ENCODE measurements at places on chromosomes 12 and 14. TPM values are rescaled to one million over a fixed set of nuclear protein-coding genes. Genes with fewer than 3 reads are reported as not detected.

- DNase-seq = no peak
Measured at GRCh38 chr12:113870890-113871289, 95.2 kb downstream of the RBM19 start.

The ASIC1 gene
- polyA plus RNA-seq = 5.8 TPM

- peak; percentile 30 for DNase-seq
Measured at GRCh38 chr14:94342334-94342934, 19.3 kb upstream of the SERPINA6 start.

DNA sequence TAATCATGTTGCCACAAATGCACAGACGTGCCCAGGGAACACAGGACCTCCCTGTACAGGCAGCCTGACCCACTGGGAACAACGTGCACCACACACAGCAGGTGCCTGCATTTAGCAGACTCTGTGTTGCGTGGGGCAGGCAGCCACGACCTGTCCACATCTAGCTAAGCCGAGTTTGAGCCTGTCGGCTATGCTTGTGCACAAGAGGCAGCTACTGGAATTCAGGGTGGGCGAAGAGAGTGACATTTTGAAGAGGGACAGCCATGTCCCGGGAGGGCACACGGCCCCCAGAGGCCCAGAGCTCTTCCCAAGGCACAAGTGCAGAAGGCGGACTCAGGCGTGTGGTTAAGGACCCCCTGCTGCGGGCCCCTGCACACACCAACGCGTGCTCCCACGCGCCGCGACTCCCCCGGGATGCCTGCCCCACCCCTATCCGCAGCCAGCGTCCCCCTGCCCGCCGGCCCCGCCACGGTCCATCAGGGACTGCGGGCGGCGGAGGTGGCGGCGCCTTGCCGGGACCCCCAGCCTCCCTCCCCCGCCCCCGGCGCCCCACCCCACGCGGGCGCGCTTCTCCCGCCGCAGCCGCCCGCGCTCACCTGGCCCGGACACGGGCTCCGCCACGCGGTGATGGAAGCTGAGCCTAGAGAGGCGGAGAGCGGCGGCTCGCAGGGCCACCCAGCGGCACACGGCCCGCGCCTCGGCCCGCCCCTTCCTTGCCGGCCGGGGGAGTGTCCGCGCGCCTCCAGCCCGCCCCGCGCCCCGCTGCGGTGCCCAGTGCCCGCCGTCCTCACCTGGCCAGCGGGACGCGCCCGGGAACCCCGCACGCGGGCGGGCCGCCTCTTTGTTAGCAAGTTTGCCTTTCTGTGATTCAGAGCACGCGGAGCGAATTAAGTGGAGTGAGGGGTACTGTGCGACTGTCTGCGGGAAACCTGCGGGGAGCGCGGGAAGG is 125.3 kb upstream of the PRMT8 start:
- DNase-seq = no peak

DNA sequence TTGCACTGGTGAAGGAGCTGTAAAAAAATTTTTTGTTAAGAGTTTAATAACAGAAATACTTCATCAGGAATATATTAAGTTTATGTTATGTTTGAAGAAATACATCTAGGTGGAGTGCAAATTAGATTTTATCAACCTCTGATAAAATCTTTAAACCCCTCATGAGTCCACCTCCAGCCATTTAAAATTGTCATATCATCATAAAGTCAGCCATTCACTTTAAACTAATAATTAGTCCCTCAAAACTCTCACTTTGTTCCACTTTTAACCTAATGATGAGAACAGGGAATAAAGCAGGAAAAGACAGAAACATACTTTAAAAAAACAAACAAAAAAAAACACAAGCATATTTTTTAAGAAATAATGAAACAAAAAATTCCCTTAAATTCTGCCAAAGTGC is 25.1 kb downstream of the ZFC3H1 start:
- DNase-seq = no peak

DNA sequence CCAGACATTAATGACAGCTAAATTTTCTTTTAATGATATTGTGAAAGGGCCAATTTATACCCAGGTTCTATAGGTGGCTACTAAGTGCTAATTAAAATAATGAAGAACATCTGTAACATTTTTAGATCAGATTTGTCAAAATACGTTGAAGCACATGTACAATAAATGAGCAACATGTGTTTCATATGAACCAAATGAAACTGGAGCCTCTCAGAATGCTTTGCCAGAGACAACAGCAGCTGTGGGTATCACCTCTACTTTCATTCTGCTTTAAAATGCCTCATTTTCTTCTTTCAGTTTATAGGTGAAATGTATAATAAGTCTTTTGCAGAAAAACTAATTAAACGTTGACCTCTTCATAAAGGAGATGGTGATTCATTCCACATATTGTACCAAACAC is 26.1 kb upstream of the MYF6 start:
- no peak for DNase-seq

DNA sequence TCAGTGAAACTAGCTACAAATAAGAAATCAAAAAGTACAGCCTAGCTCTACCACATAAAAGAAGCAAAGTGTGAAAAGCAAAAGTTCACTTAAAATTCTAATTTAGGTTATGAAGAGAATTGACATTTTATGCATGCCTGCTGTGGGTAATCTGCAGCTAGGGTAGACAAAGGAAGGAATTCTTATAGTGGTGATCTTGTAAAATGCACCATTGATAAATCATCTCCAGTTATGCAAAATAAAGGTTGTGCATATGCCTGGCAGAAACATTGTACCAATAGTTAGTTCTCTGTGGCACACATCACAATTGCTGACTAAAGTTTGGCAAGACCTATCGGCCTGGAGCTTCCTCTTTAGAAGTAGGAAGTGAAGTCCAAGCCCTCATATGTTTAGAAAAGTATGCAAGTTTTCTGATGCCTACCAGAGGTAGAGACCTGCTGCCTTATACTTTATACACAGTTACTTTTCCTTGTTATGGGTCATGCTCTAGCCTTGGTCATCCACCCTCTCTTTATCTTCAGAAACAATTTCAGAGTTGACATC is 78.3 kb downstream of the TSHR start:
- DNase-seq = no peak

The STAC3 gene
- 9.2 TPM for polyA plus RNA-seq

Data from left kidney (tissue), 8 donors.